NCI-H345 (cell line): ENCODE measurements at places on chromosomes 2 and 18.

- no peak for DNase-seq
These were observed 42.3 kb downstream of the SCN3A start for GRCh38 chr2:165161510-165161909.

GRCh38 chr18:48551100-48551499 is 12.3 kb downstream of the CTIF start:
- DNase-seq, result no peak

DNA sequence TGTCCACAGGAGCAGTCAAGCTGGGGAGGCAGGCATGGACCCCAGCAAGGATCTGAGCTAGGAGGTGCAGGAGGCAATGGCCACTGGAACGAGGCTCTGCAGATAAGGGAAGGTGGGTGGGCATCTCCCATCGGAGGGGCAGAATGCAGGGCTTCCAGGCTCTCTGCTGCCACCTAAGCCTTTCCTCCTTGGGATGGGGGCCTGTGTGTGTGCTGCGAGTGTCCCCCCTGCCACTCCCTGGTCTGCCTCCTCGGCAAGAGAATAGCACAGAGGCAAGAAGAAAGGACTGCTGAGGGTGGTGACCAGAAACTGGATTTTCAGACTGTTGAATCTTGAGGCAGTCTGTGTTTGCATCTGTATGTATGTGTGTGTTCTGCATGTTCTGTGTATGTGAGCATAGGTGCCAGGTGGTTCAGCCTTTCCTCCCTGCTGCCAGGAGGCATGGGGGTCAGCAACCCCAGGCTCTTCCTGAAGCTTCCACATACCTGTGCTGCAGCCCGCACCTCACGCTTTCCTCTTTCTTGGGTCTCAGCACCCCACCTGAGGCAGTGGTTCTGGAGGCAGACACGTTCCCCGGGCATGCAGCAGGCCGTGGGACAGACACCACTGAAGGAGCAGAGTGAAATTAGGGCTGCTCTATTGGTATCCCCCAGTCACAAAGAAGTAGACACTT is 86.7 kb downstream of the EPAS1 start:
- no peak for DNase-seq

GRCh38 chr2:114661971-114662939 is 219.8 kb downstream of the DPP10 start:
- no peak for DNase-seq

GRCh38 chr2:28407131-28407975 is 14.7 kb downstream of the FOSL2 start:
- DNase-seq, result no peak

- DNase-seq, result no peak
These were observed 39.1 kb downstream of the EHBP1 start for GRCh38 chr2:62744603-62745002.

GRCh38 chr2:153373510-153374279 is 104.9 kb downstream of the RPRM start:
- DNase-seq, result no peak

- peak; percentile 33 for DNase-seq
These were observed 858 bp upstream of the RTP5 start for GRCh38 chr2:241868661-241869081.

DNA sequence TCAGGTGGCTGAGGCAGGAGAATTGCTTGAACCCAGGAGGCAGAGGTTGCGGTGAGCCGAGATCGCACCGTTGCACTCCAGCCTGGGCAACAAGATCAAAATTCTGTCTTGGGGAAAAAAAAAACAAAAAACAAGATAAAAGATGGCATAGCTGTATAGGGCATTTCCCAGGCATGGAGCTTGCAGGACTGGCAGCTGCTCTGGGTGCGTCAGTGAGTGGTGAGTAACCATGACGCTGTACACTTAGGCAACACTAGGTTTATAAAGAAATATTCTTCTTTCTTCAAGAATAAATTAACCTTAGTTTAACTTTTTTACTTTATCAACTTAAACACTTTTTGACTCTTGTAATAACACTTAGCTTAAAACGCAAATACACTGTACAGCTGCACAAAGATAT is 15.4 kb downstream of the TGOLN2 start:
- no peak for DNase-seq

- no peak for DNase-seq
These were observed 19.3 kb upstream of the CD28 start for GRCh38 chr2:203687165-203687564.

GRCh38 chr2:42104621-42105020 is 56.8 kb downstream of the PKDCC start:
- no peak for DNase-seq

DNA sequence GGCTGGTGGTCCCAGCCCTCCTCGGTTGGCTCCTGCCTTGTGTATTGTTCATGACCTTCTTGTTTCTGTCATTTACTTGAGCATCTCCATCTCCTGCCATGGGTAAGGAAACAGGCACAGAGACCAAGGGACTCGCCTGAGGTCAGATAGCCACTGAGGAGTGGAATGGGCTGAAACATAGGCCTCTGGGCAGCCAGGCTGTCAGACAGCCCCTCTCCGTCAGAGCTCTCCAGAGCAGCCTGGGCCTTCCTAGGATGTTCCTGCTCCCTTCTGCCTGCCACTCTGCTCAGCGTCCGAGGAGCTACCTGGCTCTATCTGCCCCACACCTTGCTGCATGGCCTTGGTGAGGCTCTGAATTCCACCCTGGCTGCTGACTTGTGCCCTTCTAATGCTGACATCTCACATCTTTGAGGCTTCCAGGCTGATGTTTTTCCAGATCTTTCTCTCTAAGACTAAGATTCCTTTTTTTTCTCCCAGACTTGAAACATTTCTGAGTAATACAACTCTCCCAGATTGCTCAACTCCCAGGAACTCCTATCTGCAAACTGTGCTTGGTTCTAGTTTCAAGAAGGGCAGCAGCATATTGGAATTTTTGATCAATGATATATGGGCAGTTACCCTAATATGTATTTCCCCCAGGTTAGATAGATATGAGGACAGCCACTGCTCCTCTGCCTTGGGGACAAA is 67.7 kb downstream of the MCFD2 start:
- DNase-seq, result no peak

GRCh38 chr2:212730994-212731393 is 192.4 kb upstream of the ERBB4 start:
- no peak for DNase-seq

DNA sequence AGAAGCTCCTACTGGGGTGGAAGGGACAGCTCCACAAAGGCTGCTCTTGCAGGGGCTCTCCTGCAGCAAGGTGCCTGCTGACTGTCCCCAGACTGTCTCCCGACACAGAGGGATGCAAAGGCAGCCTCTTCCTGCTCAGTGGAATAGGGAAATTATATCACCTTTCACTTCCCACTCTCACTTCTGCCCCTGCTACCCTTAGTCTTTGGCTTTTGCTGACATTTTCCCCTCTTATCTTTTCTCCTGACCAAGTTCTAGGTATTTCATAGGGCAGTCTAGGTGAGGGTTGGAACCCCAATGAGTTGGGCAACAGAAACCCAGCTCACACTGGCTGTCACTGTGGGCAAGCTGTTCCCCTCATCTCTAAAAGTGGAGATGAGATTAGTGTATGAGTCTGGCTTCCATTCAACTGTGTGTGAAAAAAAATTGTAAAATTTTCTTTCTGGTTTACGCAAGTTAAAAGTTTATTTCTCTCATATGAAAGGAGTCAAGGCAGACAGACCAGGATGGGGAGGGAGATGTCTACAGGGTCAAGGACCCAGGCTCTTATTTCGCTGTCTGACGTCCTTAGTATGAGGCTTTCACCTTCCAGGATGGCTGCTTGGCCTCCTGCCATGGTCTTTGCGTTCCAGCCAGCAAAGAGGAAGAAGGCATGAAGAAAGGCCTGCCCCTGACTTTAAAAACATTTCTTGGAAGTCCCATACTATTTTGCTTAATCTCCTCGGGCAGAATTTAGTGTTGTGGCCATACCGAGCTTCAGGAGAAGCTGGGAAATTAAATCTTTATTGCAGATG is 7.5 kb upstream of the MOCOS start:
- no peak for DNase-seq

DNA sequence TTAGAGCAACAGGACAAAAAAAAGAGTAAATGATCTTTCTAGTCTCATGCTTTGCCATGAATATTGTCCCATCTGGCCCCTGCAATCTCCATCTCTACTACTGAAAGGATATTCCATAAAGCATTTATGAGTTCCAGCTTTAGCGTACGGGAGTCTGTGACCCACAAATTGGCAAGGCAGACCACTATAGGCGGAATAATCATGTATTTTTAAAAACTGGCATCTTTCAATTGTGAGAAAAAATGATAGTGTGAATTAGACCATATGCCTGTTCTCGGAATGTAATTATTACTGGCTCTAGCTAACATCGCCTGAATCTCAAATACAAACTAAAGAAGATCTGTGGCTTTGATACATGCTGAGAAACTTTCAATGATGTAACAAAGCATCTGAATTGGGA is 738.1 kb upstream of the NXPH2 start:
- no peak for DNase-seq

DNA sequence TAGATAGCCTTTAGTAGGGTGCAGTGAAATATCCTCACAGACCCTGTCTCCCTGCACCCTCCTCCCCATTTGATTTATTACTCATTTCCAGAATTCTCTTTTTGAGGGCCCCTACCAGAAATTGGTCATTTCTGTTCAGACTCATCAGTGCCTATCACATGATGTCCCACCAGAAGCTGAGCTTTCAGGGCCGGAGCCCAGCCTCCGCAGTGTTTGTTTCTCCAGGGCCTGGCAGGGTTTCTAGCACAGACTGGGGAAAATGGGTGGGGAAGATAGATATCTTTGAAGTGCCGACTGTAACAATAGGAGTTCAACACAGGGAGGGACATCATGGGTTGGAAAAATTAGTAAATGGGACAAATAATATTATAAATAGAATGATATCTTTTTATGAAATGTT is 208.0 kb downstream of the PTGR3 start:
- DNase-seq, result no peak

GRCh38 chr18:46247942-46248341 is 143.8 kb downstream of the HAUS1 start:
- no peak for DNase-seq

DNA sequence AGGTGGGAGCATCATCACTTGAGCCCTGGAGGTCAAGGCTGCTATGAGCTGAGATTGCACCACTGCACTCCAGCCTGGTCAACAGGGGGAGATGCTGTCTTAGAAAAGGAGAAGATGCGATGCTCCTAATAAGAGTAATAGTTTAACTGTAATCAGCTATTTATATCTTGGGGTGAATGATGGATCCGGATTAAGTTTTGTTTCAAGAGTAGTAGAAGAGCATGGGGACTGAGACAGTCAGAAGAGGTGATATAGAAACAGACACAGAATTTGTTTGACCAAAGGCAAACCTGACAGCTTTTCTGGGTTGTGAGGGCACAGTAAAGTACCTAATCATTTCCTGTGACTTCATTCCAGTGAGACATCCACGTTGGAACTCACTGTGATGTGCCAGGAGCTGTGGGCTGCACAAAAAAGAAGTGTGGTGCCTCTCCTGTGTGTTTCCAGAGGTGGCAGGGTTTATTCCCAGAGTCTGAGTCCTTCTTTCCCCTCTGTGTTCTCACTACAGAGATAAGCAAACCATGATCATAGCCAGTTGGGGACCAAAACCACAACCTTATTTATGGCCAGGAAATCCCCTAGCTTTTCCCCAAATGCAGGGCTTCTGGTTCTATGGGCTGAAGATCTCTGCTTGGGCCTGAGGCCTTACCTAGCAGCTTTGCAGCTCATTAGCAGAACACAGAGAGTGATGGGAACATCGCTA is 113.7 kb downstream of the XRCC5 start:
- DNase-seq, result no peak

- DNase-seq, result no peak
These were observed 12.0 kb upstream of the GTF2A1L start for GRCh38 chr2:48605482-48606175.

- no peak for DNase-seq
These were observed 4.7 kb upstream of the ITSN2 start for GRCh38 chr2:24365051-24365450.

GRCh38 chr2:178008636-178009289 is 63.8 kb downstream of the PDE11A start:
- DNase-seq, result peak; percentile 97

- no peak for DNase-seq
These were observed 39.2 kb upstream of the SPTBN1 start for GRCh38 chr2:54416938-54417337.

GRCh38 chr2:239265681-239266433 is 135.0 kb downstream of the HDAC4 start:
- DNase-seq, result no peak

GRCh38 chr2:218859988-218860831 is 605 bp downstream of the WNT6 start:
- DNase-seq, result no peak

DNA sequence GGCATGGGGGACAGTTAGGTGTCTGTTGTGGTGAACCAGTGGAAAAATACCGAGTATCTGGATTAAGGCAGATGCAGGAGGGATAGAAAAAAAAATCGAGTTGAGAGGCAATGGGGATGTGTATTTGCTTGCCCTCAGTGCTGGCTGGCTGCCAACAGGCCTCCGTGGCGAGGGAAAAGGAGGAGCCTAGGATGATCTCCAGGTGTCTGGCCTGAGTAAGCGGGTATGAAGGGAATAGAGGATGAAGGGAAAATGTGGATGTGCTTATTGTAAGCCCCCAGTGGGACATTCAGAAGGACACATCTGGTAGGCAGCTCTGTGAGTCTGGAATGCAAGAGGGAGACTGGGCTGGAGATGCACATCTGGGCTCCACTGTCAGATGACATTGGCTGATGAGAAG is 22.8 kb downstream of the KCNS3 start:
- peak; percentile 98 for DNase-seq

- no peak for DNase-seq
These were observed 236.9 kb downstream of the LDLRAD4 start for GRCh38 chr18:13455471-13455870.

- DNase-seq, result no peak
These were observed 54.9 kb upstream of the CRIM1 start for GRCh38 chr2:36300697-36301096.

DNA sequence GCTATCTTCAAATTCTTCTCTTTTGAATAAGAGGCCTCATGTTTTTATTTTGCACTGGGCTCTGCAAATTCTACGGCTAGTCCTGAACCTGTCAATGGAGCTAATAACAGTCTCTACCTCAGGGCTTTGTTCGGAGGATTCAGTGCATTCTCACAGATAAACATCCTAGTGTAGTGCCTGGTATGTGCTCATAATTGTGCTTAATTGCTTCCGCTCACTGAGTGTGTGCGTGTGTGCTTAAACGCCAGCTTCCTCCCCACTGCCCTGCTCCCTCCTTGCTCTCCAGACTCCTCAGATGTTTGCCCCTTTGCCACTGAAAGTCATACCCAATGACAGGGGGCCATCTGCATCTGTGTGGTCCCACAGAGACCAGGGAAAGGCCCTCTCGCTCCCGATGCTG is 6.7 kb downstream of the GYPC start:
- no peak for DNase-seq

GRCh38 chr2:117723888-117724434 is 90.5 kb upstream of the DDX18 start:
- no peak for DNase-seq

GRCh38 chr18:40866968-40867367 is 1088.1 kb upstream of the PIK3C3 start:
- no peak for DNase-seq

GRCh38 chr18:55323051-55323994 is 264.7 kb downstream of the TCF4 start:
- no peak for DNase-seq
